ENCODE measurements at places on chromosomes 12 and 14.

- no peak for DNase-seq
These were observed 21.6 kb downstream of the TMTC2 start for GRCh38 chr12:82708061-82708879.

DNA sequence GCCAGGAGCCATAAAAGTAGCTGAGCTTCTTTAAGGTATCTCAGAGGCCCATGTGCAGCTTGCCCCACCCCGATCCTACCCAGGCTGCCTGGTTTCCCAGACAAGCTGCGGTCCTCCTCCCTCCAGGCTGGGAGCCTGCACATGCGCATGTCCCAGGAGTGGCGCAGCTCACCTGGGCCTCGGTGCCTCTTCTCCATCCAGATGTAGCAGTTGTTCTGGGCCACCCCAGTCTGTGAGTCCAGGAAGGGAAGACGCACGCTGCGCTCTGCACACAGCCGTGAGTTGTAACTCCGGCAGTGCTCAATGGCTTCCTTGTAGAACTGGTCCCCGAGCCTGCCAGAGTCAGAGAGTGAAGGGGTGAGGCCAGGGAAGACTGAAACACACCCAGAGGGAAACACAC, 122.3 kb downstream of the DPF3 start:
- DNase-seq = no peak

DNA sequence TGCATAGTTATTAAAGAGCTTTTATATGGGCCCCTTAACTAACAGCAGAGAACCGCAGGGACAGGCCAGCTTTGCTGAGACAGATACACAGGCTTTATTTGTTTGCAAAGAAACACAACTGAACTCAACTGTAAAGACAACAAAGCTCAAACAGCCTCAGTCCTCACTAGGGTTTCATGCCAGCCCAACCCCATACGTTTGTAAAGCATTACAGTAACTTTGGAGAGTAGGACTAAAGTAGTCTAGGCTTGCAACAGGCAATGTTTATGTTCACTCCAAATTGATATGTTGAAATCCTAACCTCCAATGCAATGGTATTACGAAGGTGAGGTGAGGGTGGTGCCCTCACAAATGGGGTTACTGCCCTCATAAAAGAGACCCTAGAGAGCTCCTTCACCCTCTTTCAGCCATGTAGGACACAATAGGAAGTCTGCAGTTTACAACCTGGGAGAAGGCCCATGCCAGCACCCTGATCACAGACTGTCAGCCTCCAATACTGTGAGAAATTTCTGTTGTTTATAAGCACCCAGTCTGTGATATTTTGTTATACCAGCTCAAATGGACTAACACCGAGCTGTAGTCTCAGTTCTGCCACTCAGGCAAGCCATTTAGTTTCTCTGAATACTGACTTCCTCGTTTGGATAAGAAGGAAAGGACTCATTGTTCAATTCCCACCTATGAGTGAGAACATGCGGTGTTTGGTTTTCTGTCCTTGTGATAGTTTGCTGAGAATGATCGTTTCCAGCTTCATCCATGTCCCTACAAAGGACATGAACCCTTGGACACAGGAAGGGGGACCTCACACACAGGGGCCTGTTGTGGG, 35.2 kb downstream of the PPM1H start:
- no peak for DNase-seq

- no peak for DNase-seq
These were observed 10.3 kb downstream of the MIS18BP1 start for GRCh38 chr14:45242706-45243105.

DNA sequence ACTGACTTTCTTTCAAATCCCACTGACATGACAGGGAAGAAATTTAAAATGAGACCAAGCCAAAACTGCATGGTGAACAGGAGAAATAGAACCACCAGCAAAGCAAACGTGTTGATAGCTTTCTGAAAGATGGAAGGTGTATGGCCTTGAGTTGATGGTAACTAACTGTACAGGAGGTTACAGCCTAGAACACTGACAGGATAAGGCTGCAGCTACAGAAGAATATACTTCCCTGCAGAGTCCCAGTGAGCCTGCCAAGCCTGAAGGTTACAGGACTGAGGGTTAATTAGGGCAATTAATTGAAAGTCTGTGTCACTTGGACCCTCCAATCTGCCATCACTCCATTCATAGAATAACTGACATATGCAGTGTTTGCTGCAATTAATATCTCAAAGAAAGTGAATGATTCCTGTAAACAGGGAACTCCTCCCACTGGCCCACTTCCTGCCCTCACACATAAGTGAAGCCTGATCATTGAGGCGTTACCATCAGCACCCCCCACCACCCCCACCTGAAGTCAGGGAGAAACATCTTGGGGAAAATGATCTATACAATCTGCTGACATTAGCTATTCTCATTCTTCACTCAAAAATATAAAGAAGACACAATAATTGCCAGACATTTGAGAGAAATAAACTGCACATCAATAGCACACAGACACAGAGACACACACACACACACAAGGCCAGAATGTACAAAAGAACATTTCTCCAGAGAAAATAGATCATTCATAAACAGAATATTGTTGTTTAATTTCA, 73.4 kb downstream of the GTF2A1 start:
- DNase-seq = no peak

- no peak for DNase-seq
These were observed 442.8 kb upstream of the FBXO33 start for GRCh38 chr14:39875028-39875427.

- peak; percentile 35 for DNase-seq
These were observed 90.2 kb downstream of the FUT8 start for GRCh38 chr14:65502676-65503124.

DNA sequence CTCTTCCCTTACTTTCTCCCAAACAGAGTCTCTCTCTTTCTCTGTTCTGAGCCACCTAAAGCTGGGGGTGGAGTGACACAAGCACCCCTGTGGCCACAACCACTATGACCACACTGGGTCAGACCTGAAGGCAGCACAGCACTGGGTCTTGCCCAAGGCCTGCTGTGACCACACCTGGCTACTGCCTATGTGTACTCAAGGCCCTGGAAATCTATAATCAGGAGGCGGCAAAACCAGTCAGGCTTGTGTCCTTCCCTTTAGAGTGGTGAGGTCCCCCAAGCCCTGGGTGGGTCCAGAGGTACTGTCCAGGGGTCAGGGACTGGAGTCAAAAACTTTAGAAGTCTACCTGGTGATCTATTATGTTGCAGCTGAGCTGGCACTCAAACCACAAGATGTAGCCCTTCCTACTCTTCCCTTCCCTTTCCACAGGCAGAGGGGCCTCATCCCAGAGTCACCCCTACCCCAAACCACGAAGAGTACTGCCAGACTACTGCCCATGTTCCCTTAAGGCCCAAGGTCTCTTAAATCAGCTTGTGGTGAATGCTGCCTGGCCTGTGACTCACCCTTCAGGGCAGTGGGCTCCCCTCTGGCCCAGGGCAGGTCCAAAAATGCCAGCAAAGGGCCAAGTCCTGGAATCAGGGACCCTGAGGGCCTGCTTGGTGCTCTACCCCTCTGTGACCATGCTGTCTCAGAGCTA, 179.8 kb upstream of the DYRK2 start:
- no peak for DNase-seq

- no peak for DNase-seq
These were observed 137.8 kb downstream of the SLC25A21 start for GRCh38 chr14:37034410-37035285.

Data from NCI-H510A treated with DMSO at 0.1 percent for 48 hours (cell line).